ENCODE measurements at places on chromosomes 16 and 17. TPM values are rescaled to one million over a fixed set of nuclear protein-coding genes. Genes with fewer than 3 reads are reported as not detected.

DNA sequence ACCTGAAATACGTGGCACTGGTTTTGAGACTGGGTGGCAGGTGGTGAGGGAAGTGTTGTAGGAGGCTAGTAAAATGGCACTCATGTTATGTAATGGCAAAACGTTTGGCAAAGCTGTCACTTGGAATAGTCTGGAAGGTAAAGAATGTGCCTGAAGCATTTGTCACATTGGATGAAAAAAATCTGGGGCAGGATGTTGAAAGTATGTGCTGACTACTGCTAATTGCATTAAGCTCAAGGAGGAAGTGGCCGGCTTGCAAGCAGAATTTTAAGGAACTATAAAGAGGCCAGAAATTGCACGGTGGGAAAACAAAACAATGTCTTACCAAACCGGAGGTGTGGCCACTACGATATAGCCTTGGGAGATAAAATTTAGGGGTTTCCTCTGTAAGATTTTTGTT lies 26.6 kb upstream of the NLRP1 start:
- DNase-seq: no peak

DNA sequence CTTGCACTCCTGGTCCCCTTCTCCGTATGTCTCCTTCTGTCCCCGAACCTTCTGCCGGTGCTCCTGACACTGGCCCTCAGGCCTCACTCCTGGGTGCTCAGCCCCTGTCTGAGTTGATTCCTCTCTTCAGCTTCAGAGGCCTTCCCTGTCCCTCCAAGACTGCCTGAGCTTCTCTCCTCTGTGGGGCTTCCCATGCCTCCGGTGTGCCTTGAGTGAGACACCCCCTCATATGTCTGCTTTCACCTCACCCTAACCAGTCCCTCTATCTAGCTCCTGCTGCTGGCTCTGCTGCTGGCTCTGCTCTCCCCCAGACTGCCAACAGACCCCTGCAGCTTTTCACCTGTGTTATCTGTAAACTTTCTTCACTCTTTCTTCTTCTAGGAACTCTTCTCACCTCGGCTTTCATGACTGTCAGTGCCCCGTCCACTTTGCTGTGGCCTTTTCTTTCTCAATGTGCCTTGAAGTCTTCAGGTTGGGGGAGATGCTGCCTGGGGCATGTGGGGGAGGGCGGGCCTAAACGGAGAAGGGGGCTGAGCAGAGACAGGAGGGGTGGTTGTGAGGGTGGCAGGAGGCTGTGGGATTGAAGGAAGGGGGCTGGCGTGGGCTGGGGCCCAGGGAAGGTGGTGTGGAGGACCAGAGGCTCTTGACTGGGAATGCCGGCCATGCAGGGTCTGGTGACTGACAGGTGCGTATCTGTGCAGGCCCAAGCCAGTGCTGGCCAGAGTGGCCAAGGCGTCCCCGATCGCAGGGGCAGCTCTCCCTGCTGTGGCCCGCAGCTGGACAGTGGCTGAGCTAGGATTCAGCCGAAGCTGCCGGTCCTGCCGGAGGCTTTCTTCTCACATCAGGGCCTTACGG lies 81.3 kb downstream of the METRNL start:
- no peak for DNase-seq

GRCh38 chr17:27339198-27339835 lies 45.4 kb downstream of the WSB1 start:
- no peak for DNase-seq

- DNase-seq: no peak
Measured at GRCh38 chr17:67801626-67802175, 23.6 kb upstream of the BPTF start.

DNA sequence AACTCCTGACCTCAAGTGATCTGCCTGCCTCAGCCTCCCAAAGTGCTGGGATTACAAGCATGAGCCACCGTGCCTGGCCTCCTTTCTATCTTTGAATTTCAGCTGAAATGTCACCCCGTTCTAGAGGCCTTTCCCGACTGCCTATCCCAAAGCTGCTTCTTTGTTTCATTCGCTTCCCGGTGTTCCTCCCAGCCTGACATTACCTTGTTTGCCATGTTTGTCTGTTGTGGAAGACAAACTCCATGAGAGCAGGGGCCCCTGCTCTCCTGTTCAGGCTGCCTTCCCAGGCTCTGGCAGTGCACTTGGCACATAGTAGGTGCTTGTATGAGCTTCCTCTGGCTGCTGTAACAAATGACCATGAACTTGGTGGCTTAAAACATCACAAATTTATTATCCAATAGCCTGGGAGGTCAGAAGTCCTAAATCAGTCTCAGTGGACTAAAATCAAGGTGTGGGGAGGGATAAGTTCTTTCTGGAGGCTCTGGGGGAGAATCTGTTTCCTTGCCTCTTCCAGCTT lies 2.6 kb upstream of the CCL22 start:
- no peak for DNase-seq

- DNase-seq: peak; percentile 29
Measured at GRCh38 chr17:75326226-75326848, 37.1 kb upstream of the SLC25A19 start.

Gene RAMP2
- 0.92 TPM for total RNA-seq

GRCh38 chr16:3696425-3697218 lies 20.7 kb downstream of the TRAP1 start:
- DNase-seq: peak; percentile 61

DNA sequence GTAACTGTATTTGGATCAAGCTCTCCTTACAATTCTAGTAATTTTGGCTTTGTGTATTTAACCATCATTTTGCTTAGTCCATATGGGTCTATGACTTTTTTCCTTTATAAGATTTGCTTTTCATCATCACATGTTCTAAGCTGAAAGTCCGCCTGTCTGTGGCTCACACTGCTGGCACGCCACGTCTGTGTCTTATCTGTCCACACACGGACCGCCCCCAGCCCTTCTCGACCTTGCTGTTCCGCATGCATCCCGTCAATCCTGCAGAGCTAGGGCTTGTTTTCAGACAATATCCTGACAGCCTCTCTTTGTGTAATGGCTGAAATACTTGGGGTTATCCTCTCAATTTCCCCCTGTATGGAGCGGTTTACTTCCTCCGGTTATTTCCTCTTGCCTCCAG lies 8.4 kb upstream of the ALDH3A1 start:
- no peak for DNase-seq

Gene PAFAH1B1
- total RNA-seq: 89.2 TPM

DNA sequence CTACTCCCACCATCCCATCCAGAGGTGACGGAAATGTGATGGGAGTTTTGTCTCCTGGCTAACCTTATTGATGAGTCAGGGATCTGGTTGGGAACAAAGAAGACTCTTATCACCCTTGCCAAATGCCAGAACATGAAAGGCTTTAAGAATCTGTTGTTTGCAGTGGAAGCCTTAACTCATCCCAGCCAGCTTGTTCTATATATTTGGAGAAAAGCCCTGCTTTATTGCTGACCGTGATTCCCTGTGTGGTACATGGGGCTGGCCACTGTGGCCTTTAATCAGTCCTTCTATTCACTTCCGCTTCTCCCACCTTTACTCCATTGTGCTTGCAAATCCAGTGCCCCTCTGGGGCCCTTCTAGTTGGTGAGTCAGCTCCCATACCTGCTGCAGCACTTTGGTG lies 156.6 kb downstream of the PHKB start:
- no peak for DNase-seq

Measured in LHCN-M2 (cell line).